ENCODE measurements at places on chromosomes 2 and 18.
A peak's percentile ranks its signal among the peaks of the same experiment; 100 is the strongest.

GRCh38 chr18:59467497-59467896, 108.4 kb upstream of the LMAN1 start:
- DNase-seq: no peak

DNA sequence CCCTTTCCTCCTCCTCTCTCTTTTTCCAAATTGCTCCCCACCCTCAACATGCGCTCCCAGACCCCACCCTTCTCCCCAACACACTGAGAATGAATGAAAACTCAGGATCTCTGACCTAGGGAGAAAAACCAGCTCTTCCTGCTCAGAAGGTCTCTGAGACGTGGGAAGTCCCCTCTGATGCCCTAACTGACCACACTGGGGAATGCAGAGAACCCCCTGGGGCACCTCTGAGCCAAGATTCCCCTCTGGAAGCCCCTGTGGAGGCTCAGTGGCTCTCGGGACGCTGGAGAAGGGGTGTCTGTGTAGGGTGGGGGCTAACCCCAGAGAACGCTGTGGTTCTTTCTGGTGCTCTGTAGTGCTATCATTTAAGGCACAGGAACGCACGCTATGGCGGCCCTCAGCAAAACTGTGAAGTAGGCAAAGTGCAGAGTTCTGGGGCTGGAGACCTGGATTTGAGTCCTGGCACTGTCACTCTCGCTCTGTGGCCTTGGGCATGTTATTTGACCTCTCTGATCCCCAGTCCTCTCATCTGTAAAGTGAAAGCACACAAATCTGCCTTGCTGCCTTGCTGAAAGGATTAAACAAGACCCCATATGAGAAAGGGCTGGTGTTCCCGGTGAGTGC, 17.1 kb downstream of the ATOH8 start:
- no peak for DNase-seq

DNA sequence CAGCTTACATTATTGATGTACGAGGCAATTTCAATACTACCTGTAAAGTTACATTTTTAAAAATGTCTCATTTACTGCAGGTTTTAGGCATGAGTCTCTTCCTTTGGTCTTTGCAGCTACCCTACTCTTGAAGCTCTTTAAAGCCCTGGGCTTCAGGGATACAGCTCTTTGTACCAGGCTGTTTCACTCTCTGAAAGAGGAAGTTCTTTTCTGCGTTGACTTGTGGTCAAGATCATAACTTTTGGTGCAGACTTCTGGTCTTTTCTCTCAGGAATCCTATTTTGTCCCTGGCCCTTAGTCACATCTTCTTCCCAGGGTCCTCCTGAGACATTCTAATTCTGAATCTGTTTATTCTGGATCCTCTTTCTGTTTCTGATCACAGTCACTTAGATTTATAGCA, 16.6 kb upstream of the HRH4 start:
- DNase-seq: no peak

GRCh38 chr2:240831594-240832204, 11.7 kb upstream of the KIF1A start:
- DNase-seq: no peak

GRCh38 chr18:9437021-9437437, 38.3 kb upstream of the RALBP1 start:
- no peak for DNase-seq

DNA sequence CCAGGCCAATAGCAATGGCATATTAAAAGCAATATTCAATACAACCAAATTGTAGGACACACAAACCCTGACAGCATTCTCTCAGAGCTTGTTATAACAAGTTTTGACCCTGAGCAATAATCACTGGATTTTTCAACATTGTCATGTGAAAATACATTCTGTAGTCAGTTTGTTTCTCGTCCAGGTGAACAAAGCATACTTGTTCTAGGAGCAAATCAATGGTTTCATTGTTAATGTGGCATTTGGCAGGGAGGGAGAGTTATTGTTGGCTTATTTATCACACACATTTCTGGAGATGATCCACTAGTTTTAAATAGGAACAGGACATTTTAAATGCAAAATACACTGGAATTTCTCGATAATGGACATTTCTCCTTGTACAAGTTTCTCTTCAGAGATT, 69.9 kb upstream of the L3MBTL4 start:
- DNase-seq: no peak

DNA sequence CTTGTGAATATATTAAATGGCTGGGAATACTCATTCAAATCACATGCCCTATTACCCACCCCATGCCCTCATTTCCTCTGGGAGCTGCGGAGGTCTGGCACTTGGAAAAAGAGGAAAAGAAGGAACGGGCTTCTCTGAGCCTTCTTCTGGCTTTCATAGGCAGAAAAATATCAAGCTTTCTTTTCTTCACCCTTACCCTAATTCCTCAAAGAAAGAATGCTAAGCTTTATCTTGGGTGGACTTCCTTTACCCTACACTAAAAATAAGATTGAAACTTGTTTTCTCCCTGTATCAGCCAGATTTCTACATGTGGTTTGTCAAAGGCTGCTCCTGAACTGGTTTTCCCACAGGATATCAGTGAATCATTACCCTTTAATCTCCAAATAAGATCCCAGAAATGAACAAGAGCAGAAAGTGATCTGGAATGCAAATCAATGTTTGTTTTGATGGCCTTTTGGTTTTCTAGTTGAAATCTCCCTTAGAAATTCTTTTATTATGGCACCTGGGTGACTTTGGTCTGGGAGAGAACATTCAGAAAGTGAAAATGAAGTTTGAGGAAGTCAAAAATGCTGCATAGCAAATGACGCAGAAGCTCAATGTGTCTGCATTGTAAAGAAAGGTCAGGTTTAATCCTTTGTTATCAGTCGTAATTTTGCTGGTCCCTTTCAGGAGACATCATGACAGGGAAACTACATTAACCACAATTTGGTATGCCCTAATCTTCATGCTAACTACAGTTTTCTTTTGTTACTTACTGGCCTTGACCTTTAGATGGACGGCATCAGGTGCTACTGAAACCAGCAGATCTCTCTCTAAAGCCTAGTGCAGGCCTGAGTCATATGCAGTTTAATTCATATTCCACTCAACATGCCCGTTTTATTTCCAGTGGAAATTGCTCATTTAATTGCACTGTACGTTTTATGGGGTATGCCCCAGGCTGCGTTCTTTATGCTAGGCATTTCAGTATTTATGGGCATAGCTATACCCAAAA, 46.6 kb upstream of the HNRNPA3 start:
- DNase-seq: no peak

- DNase-seq: no peak
These were observed 3.1 kb downstream of the GYPC start for GRCh38 chr2:126658905-126659561.

GRCh38 chr2:109322111-109322510, 193.1 kb downstream of the SH3RF3 start:
- DNase-seq: no peak

DNA sequence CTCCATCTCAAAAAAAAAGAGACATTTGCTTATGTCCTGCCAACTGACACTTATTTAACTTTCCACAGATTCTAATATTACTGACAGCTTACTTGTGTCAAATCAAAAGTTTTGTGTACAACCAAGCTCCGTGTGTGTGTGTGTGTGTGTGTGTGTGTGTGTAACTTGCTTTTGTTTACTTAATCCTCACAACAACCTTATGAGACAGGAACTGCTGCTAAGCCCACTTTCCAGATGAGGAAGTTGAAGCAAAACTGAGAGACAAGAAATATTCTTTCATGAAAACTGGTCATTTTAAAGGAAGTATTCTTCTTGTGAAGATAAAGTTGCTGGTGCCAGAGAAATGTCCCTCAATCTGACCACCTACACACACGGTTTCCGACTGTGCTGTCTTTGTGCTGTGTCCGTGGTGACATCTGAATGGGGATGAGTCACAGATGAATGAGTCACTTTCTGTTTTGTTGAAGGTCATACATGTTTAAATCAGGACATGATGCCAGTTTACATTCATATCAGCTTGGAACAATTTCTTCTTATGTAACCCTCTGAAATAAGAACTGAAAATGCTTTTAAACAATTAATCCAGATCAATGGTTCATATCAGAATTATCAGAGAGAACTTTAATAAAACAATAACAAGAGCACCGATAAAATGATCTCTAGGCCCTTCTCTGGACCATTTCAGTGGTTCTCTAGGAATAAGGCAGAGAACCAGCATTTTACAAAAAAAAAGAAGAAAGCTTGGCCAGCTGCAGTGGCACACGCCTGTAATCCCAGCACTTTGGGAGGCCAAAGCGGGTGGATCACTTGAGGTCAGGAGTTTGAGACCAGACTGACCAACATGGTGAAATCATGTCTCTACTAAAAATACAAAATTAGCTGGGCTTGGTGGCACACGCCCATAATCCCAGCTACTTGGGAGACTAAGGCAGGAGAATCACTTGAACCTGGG, 95.5 kb downstream of the THNSL2 start:
- no peak for DNase-seq

DNA sequence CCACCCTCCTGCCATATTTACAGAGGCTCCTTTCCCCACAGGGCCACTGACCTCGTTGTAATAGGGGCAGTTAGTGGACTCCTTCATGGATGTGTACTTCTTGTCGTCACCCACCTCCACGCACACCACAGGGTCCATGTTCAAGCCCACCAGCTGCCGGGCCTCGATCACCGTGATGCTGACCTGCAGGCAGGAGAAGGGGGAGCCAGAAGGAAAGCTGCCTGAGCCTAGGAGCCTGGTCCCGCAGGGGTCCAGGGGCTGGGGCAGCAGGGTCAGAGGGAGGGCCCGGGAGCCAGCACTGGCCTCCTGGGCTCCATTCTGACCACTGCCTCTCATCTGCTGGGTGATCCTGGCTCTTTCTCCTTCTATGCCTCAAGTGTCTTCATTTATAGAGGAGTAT, 17.0 kb upstream of the OTOF start:
- DNase-seq: no peak

- no peak for DNase-seq
These were observed 1.9 kb downstream of the CD302 start for GRCh38 chr2:159795841-159796690.

DNA sequence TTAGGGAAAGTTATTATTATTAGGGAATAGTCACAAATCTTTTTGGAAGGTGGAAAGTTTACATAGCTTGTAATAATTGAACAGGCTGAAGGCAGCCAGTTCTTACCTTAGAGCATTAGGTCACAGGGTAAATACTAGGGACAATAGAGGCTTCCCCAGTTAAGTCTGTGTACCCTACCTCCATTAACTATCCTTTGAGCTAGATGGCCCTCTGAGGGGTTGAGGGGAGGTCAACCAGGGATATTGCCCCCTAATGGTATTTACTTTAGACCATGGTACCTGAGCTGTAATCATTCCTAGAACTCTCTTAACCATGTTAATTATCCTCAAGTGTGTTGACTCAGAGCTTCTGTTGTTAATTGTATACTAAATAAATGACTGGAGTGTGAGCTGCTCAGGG, 120.5 kb upstream of the SCN7A start:
- DNase-seq: no peak

DNA sequence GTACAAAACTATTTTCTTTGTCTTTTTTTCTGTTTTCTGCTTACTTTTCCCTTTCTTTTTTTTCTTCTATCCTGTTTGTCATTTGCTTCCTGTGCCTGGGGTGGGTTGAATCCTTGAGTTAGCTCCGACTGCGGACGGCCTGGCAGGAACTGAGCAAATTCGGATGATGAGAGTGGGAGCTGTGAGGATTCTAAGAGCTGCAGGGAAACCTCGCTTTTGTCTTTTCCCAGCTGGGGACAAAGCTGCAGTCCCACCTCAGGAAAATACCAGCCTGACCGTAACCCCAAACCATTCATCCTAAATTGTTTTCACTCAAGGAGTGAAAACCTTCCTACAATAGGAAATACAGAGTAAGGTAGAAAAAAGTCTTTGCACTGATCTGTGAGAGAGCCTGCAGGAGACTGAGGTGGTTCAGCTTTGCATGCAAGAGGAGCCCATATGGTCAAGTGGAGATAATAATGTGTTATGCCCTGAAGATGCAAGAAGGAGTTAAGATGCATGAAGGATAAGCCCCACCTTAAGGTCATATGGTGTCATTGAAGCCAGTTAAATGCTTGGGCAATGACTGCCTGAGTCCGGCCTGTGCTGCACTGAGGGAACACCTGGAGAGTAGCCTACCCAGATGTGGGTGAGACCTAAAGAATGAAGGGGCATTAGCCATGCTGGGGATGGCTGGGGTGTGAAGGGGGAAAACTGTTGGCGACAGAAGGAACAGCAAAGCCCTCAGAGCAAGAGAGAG, 31.7 kb upstream of the ARL4C start:
- no peak for DNase-seq

GRCh38 chr2:215705281-215705680, 269.4 kb upstream of the FN1 start:
- no peak for DNase-seq

- DNase-seq: no peak
These were observed 51.7 kb upstream of the OTOF start for GRCh38 chr2:26529406-26530239.

DNA sequence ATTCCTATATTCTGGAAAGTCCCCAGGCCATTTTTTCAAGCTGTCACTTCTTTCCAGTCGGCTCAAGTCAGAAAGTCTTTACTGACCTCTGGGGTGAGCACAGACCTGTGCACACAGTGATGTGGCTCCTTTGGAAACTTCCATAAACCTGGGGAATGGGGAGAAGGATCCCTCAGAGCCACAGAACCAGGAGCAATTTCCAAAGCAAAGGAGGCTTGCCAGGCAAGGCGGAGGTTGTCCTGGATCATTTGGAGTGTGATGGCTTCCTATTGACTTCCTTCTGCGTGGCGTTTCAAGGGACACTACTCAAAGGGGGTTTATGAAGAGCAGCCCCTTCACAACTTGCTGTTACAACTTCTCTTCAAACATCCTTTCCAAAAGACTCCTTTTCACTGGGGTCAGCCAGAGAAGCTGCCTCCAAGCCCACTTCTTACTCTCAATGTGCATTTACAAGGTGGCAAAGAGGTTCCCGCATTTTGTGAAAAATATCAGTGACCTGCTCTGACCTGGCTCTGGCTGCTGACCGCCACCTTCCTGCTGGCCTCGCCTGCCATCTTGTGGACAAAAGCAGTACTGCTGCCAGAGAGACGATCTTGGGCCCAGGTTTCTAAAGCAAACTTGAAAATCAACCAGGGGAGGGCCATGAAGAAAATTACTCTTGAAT, 18.2 kb upstream of the TMEM247 start:
- DNase-seq: no peak

DNA sequence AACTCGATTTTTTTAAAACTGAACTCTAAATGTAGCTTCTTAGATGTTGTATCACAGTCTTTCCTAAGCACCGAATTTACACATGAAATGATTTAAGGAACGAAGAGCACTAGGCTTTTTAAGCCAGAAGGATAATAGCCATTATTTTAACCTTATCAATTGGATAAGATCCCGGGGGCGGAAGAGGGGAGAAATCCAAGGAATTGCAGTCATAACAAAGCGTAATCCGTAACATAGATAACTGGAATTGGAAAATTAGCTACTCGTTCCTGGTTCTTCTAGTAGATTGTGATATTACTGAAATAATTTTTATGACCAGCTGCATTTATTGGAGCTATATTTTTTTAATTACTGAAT, 988 bp upstream of the KANSL1L start:
- DNase-seq: no peak

- DNase-seq: no peak
These were observed 262.7 kb upstream of the FSIP2 start for GRCh38 chr2:185475914-185476313.

GRCh38 chr2:194616334-194616733, 1040.7 kb upstream of the SLC39A10 start:
- DNase-seq: no peak

- no peak for DNase-seq
These were observed 61.1 kb upstream of the XDH start for GRCh38 chr2:31475692-31476091.

GRCh38 chr2:112162956-112163355, 24.8 kb downstream of the FBLN7 start:
- DNase-seq: no peak

GRCh38 chr2:13543550-13543949, 826.8 kb downstream of the TRIB2 start:
- no peak for DNase-seq

GRCh38 chr18:13159579-13159978, 59.0 kb upstream of the LDLRAD4 start:
- DNase-seq: peak; percentile 37

Data from GM12891 (cell line).